ENCODE measurements at places on chromosomes 2 and 18.

DNA sequence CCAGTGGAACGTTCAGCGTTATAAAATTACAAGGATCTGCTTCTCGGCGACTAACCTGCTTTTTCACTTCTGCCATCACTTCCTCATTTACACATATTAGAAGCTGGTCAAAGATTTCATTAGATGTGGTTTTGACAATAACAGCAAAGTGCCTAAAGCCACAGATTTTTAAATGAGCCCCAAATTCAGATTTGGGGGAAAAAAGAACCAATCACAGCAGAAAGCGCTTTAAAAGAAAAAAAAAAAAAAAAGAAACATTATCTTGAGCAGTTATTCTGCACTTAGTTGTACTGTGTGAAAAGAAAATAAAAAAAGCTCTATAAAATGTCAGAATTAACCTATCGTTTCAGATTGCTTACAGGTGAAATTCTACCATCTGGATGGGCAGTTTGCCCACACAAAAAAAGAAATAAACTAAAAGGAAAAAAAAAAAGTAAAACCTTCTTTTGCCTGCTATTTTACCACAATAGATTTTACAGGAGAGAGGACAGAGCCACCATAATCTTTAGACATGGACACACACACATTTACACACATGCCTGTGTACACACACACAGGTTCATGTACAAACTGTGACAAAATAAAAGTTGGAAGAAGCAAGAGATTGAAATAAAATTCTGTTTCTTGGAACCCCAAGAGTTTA is 167.2 kb downstream of the TCF4 start:
- DNase-seq: no peak

DNA sequence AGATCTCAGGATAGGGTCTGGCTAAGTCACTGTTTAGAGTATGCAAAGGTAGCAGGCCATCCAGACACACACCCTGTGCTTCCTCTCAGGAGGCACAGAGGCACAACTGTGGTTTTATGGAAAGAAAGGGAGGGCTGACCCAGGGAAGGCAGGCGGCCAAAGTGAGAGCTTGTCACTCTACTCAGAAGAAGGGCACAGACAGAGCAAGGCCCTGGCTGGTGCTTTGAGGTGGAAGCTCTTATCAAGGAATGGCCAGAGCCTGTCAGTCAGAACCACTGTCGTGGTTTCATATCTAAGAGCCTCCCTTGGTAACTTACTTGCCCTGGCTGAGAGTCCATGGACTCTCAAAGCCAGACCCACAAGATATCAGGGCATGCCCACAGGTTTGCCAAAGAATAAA is 40.7 kb downstream of the SLC9A2 start:
- DNase-seq: no peak

GRCh38 chr2:199973703-199974102 is 18.3 kb downstream of the MAIP1 start:
- no peak for DNase-seq

GRCh38 chr2:20698916-20699613 is 32.1 kb downstream of the GDF7 start:
- DNase-seq: no peak
